ENCODE measurements at places on chromosomes 2 and 18.

DNA sequence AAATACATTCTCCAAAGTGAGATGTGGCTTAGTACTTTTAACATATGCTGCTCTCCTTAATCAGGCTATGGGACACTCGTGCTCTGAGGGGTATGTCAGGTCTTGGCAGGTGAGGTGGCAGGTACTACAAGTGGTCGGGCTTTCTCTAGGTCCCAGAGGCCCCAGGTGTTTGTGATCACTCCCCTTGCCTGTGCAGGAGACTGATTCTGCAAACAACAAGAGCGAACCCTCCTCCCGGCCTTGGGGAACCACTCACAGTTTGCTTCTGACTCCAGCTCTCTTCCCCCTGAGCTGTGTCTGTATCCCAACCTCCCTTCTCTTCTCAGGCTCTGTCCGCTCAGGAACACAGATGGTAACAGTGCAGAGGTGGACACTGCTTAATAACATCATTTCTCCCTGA is 48.1 kb downstream of the ATOH8 start:
- no peak for DNase-seq

DNA sequence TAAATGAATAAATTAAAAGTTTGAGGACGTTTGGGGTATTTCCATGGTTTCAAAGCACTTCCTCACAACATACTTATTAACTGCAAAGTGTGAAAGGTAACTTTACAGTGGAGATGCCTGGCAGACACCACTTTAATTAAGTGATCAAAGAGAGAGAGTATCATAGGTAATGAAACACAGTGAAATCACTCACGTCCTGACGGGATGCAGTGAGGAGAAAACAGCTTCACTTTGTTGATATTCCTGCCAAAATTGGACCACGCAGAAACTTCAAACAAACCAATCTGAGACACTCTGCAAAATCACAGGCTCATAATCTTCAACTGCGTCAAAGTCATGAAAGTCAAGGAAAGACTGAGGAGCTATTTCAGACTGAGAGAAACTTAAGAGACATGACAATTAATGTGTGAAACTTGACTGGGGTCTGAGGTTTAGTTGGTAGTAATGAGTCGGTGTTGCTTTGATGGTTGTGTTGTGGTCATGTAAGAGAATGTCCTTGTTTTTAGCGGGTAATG is 66.0 kb upstream of the ITGB6 start:
- DNase-seq = no peak

DNA sequence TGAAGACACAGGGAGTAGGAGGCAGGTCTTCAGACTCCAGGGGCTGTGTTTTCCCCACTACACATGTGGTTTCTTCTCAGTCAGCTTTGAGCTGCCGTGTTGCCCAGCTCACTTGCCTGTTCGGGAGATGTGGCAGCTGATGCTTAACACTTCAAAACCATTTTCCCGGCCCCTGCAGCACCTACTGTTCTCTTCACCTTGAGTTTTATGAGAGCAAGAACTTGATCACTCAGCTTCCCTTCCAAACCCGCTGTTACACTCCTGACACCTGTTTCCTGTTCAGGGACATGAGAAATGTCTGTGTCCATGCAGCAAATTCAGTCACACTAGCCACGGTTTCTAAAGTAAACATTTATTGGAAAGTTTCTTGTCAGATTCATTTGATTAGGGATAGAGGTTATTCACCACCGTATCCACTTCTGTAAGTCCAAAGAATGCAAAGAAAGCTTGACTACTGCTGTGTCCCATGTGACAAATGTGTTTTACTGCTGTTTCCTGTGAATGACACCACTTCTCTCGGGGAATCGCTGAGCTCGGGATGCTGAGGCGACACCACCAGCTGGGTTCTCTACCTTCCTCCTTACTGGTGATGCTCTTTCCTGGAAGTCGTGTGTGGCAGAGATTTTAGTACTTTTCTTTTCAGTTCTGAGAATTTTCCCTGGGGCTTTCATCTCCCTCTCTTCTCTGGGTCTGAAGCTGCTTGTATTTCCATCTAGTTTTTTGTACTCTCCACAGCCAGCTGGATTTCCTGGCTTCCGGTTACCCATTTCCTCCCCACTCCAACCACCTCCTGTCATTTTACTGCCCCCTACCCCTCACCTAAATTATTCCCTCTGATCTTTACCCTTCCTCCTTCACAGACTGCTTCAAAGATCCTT is 91.7 kb downstream of the KLF7 start:
- peak; percentile 18 for DNase-seq

GRCh38 chr2:134144081-134144596 is 109.7 kb upstream of the MGAT5 start:
- DNase-seq = no peak

DNA sequence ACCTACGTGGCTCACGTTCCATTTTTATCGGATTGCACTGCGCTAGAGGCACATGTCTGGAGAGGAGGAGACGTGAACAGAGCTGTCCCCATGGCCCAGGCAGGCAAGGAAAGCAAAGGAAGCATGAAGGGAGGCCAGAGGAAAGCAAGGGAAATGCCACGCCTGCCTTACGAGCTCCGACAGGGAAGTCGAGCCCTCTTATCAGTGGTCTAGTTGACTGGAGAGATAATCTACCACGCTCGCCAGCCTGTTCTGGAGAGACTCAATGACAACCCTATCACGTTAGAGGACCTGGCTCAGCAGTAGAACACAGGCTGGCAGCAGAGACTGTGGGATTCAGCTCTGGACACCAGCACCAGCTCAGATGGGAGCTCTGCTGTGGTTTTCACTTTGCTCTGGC is 202.6 kb upstream of the ID2 start:
- DNase-seq = no peak

GRCh38 chr18:45826084-45826483 is 609 bp downstream of the SIGLEC15 start:
- no peak for DNase-seq

DNA sequence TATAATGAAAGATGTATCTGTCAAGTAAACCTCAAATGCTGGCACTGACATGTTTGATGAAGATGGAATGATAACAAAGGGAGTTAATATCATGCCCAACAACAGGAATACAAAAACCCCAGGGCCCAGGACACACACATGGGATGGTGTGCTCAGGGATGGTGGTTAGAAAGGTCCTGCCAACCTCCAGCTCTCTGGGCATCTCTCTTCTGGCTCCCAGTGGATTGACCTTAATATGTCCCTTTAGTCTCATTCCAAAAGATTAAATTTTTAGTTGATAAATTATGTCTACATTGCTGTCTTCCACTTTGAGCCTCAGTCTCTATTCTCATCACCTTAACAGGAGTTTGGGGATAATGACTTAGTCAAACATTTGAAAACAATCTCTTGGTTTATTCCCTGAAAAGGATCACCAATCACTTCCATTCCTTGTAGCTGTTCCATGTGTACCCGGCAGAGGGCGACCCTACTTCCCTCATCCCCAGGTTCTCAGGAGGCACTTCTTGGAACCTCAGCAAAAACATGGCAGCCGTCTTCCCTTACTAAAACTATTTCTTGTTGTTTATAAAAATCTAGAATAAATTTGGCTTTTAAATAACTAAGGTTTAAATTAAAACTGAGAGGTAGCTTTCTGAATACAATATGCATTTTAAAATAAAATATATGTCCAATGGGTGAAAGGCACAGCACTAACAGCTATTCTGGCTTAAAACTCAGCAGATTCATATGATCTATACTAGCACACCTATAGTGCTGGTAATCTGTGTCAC is 29.6 kb downstream of the MCEE start:
- peak; percentile 6 for DNase-seq

GRCh38 chr18:67589325-67589724 is 72.8 kb upstream of the DSEL start:
- DNase-seq = no peak

- DNase-seq = no peak
Observed at GRCh38 chr18:31931886-31932240, 11.1 kb downstream of the TRAPPC8 start.

- no peak for DNase-seq
Observed at GRCh38 chr2:68915393-68915792, 37.3 kb downstream of the GKN2 start.

DNA sequence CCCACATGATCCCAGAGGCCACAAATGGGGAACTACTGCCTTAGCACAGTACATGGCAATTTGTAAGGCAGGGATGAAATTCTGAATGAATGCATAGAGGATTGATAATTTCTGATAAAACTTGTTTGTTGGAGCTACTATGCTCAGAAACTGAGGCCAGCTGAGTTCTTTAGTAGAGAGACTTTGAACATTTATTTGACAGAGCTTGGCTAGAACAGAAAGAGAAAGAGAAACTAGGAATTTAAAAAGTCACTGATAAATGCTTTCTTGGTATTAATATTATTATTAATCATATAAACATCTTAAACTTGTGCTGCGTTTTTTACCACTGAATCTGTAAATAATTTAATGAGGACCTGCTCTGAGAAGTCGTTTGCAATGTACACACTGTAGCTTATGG is 923.7 kb upstream of the CNTNAP5 start:
- no peak for DNase-seq

DNA sequence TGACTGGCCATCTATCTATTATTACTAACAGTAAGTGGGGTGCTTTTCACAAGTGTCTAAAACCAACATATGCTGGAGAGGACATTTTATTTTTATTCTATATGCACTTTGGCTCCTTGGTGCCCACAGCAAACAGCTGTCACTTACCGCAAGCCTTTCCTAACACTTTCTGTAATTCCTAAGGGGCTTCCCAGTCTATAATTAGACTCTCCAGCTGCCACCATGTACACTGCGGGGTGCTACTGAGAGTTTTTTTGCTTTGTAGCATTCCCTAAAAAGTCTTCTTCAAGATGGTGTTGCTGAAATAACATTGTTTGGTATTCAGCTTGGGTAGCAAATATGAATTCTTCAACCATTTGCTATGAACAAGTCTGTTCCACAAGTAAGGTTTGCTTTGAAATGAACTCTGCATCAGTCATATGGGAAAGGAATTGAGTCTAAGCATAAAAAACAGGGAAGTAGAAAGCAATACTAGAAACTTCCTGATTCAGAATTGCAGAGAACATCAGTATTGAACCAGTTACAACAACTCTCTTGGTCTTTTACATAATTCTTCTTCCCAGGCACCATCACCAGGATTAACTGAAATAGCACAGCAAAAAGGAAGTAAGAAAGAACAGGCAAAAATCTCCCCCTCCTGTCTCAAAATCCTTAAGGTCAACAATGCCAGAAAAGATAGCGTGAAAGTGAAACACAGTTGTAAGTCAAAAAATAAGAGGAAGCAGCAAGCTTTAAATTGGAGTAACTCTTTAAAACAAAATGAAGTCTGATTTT is 28.6 kb downstream of the EPB41L3 start:
- DNase-seq = no peak

Measured in anterior cingulate cortex (tissue), 58 donors.